ENCODE measurements at places on chromosomes 1 and 21. TPM values are rescaled to one million over a fixed set of nuclear protein-coding genes. Genes with fewer than 3 reads are reported as not detected.

NT5C1A gene
- 5.5 TPM for polyA plus RNA-seq

SPTA1 gene
- polyA plus RNA-seq: 1.7 TPM

CFAP74 gene
- polyA plus RNA-seq: 0.15 TPM

BACH1 gene
- 34.1 TPM for polyA plus RNA-seq

LRRC71 gene
- polyA plus RNA-seq: 0.74 TPM

CCDC17 gene
- polyA plus RNA-seq: 1.2 TPM

AADACL4 gene
- not detected for polyA plus RNA-seq

TUFT1 gene
- 8.3 TPM for polyA plus RNA-seq

CRYBG2 gene
- not detected for polyA plus RNA-seq

- no peak for DNase-seq
Observed at GRCh38 chr1:51071291-51072042, 30.6 kb upstream of the C1orf185 start.

- peak; percentile 4 for DNase-seq
Observed at GRCh38 chr1:1437033-1437903, 1.8 kb downstream of the VWA1 start.

GRCh38 chr1:183374825-183375224 is 43.4 kb downstream of the NMNAT2 start:
- DNase-seq: no peak

- peak; percentile 32 for DNase-seq
Observed at GRCh38 chr1:8985915-8986813, 40.1 kb downstream of the SLC2A7 start.

DNA sequence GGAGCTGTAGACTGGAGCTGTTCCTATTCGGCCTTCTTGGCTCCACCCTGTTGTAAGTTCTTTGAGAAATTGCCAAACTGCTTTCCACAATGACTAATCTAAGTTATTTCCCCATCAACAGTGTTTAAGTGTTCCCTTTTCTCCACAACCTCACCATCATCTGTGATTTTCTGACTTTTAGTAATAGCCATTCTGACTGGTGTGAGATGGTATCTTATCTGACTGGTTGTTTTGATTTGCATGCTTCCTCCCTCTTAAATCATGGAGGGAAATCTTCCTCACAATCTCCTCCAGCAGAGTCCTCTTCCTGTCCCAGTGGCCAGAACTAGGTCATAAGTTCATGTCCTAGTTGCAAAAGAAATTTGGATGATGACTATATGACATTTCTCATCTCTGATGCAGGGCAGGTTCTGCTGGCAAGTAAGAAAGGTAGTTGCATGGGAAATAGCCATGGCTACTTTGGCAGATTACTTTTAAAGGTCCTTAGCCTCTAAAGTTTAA is 294.0 kb downstream of the LRRC40 start:
- peak; percentile 23 for DNase-seq

DNA sequence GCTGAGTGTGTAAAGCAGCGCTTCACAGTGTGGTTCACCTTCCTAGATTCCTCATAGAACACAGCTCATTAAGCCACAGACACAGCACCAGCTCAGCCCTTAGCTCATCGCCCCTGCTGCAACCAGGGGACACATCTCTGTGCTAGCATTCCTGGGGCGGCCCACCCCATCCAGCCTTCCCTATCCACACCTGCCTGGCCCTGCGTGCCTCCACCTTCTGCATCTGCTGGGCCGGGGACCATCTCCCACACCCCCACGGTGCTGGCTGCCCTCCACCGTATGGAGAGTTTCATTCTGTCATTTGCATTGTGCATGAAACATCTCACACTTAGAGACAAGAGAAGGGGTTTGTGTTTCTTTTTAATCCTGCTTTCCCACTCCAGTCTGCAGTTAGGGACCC is 35.8 kb upstream of the PRSS38 start:
- DNase-seq: no peak

DNA sequence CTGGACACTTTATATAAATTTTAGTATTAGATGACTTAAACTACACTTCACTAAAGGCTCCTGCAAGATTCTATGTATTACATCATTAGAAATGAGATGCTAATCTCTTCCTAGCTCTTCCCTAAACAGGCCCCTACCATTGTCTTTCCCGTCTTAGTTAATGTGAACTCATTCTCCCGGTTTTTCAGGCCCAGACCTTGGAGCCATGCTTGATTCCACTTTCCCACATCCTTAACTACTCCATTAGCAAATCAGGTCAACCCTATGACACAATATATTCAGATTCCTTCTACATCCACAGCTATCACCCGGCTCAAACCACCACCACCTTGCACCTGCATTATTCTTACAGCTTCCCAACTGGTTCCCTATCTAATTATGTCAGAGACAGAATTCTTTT is 73.3 kb downstream of the NVL start:
- DNase-seq: no peak

- no peak for DNase-seq
Observed at GRCh38 chr1:226974544-226975258, 34.6 kb downstream of the COQ8A start.

GRCh38 chr1:98126740-98127139 is 205.9 kb upstream of the DPYD start:
- DNase-seq: no peak

DNA sequence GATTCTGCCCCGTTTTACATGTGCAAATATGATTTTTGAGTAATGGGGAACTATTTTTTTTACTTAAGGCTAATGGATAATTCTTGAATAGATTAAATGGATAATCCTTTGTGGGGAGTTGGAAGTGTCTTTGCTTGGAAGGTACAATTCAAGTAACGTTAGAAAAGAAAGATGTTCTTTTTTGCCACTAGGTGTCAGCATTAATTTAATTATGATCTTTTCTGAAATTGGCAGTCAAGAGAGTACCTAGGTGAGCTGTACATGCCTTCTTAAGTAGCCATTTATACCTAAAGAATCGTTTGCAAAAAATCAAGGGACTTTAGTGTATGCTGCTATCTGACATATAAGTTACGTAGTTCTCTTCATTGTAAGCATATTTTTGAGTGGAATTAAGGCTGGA is 2.2 kb downstream of the FBXO28 start:
- peak; percentile 52 for DNase-seq

DNA sequence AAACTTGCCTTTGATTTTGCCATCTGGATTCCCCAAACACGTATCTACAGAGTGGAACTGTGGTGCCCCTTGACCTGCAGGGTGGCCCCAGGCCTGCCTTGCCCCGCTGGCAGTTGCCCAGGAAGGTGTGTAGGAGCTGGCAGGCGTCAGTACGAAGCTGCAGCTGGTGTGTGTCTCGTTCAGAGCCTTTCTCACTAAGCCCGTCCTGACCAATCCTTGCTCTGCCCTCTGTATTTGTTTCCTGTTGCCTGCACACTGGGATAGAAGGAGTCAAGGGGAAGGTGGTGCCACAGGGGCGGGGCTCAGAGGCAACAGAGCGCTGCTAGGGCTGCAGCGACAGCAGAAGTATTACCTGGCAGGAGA is 5.2 kb upstream of the VSIG8 start:
- peak; percentile 23 for DNase-seq

DNA sequence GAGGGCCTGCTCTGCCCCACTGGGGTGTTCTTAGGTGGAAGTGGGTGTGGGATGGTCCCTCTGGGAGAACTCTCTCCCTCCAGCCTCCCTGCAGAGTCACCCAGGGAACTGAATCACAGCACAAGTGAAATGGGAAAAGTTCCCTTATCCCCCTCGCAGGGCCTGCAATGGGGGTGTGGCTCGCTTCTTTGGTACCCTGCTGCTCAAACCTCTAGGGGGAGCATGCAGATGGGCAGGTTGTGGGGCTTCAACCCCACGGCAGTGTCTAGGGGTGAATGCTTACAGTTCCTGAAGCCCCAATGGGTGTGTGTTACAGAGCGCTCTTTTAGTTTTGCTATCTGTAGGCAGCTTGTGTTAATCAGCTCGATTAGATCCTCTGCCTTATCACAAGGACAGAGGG is 59.0 kb upstream of the TINAGL1 start:
- no peak for DNase-seq

DNA sequence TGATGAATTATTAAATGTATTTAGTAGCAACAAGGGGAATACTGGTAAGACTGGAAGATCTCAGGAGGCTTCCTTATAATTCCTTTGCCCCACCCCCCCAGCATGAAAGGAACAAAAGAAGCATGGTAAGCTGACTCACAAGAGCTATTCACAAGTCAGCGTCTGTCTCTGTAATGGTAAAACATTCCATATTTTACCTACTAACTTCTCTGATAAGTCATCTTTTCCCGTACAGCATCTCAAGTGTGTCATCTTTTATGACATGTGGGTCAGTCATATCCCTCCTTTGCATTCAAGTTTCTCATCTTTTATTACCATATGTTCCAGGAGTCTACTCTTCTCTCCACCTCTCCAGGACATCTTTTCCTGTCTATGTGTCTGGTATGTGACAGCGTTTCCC is 241.3 kb downstream of the PLA2G4A start:
- no peak for DNase-seq

DNA sequence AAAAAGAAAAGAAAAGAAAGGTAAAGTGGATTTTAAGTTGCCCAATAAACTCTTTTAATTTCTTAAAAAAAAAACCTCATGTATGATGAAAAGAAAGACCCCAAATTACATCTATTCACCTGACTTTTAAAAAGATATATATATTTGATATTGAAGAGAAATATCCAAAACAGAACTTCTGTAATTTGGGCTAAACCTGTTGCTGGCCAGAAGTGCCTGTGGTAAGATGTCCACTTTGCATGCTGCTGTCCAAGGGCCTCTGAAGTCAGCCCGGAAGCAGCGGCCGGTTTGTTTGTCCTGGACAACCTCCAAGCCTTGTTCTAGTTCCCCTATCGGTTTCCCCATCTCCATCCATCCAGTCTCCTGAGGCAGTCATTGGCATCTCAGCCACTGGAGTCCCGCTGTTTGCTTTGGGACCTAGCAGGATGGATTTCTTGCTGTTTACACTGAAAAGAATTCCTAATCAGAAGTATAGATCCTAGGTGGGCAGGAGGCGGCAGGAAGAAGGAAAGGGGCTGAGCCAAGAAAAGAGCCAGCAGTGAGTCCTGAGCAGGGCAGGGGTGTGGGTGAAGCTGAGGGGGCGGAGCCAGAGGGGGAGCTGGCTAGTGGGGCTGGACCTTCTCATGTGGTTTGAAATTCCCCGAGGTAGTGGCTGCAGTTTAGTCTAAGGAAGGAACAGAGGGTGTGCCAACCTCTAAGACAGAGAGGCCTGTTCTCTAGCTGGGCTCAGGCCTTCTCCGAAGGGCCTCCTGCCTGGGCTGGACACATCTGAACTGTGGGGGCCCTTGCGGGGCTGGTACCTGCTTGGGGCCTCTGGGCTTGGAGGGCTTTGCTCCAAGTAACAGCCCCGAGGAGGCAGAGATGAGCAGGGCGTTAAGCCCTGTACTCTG is 3.3 kb downstream of the NCMAP start:
- DNase-seq: peak; percentile 46

All from muscle of back (tissue), 13 donors.